T-helper 2 cell treated with Interferon-gamma antibody and Interleukin-4, amounts not matched to agents 5 μg/mL and 100 μg/mL, for 36 hours (primary cell): ENCODE measurements at places on chromosomes 4 and X.

DNA sequence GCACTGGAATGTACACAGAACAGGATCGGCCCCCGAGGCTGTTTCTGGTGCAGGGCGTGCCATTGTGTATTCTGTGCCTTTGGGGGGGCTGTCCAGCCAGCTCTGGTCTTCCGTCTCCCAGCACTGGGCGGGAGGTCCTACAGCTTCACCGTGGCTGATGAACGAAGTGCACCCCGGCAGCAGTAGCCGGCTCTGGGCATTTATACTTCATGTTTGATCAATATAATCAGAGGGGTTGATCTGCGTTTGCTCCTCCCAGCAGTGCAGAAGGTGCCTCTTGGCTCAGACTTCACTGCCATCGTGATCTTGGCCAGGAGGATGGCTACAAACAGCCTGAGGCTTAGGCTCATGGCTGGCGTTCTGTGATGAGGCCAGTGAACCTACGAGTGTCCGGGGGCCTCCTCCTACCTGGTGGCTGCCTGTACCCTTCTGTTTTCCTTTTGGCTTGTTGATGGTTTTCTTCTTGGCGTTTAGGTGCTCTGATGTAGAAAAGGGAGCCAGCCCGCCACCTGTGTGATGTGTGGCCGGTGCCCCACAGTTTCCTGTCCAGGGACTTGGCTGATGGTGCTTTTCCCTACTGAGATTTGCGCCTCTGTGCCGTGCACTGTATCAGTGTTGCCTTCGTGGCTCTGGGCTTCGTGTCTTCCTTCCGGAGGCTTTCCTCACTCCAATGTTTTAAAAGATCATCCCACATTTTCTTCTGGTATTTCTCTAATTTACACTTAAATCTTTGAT, 31.2 kb upstream of the HGFAC start:
- DNase-seq = no peak

GRCh38 chrX:70087857-70088630, 25.8 kb downstream of the OTUD6A start:
- no peak for DNase-seq

DNA sequence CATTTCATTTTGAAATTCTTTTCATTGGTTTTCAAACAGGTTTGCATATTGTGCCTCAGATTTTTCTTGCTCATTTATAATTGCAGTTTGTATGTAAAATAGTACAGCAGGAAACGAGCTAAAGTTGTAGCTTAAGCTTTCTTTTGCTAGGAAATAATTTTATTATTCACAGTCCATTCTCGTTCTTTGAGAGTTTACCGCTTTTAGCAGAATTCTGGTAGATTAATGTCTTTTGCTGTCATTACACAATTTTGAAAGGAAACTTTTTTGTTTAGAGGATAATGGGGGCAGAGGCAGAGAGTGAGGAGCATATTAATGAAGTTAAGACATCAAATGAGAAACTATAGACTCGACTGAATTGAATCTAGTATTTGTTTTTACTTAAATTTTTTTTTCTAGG, 10.5 kb downstream of the LSM6 start:
- no peak for DNase-seq

- DNase-seq = no peak
Measured at GRCh38 chr4:173735049-173735448, 205.0 kb upstream of the HAND2 start.

- no peak for DNase-seq
Measured at GRCh38 chrX:54447461-54447860, 7.3 kb downstream of the TSR2 start.

- DNase-seq = no peak
Measured at GRCh38 chrX:148322906-148323305, 177.5 kb upstream of the AFF2 start.

DNA sequence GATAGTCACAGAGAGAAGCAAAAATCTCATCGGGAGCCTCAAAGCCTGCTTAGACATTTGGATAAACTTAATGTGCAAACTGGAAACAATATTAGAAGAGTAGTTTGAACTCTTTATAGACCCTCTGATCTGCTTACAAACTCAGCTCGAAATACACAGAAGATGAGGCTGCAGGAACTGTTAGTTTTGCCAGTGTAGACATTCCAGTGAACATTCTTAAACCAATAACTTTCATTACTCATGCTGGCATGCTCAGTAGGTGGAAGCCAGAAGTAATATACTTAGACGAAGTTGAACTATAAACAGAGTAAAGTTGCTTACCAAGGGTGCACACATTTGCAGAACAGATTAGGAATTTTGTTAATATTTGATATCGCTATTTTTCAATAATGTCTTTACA, 303.5 kb downstream of the ANKRD50 start:
- no peak for DNase-seq

DNA sequence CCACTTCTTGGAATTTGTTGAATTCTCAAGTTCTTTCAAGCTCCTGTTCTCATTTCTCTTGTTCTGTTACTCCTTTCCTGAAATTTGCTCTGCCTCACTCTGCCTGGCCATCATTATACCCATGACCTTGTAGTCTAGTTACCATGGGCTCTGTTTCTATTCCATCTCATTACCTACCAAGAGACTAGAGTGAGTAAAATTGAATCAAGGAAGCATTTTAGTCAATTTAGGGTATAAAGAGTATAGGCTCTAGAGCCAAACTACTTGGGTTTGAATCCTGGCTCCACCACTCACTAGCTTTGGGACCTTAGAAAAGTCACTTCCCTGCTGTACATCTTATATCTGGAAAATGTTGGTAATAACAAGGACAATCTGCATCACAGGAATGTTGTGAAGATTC, 2.2 kb downstream of the ALAS2 start:
- DNase-seq = no peak

DNA sequence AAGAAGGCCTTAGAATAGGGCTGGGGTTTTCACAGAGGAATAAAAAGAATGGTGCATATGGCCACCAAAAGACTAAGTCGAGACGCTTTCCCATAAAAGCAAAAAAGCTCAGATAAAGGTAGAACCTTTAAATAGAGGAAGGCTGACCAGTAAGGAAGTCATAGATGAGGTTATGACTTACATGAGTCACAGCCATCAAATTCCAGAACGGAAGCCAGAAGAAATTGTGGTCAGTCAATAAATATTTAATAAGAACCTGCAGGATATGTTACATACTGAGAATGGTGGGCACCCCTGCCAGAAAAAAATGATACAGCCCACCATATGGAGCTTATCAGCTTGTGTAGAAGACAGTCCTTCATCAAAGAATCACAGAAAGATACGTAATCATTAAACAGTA, 120.1 kb downstream of the MANBA start:
- no peak for DNase-seq

GRCh38 chrX:69314436-69315348, 149.4 kb upstream of the PJA1 start:
- DNase-seq = no peak

DNA sequence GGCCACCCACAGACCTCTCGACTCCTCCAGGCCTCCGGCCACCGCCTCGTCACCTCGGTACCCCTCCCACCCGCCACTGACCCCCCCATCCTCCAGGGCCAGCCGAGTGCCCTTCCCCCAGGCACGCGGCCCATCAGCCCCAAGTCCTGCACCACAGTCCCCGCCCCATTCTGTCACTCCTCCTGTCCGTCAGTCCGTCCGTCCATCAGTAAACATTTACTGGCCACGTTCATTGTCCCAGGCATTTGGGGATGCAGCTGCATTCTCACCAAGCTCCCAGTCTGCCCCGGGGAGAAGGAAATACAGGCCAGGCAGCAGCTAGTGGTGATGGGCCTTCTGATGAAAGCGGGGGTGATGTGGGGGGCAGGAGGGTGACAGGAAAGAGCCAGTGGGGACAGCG, 35.3 kb upstream of the FGFR3 start:
- DNase-seq = no peak

- DNase-seq = no peak
Measured at GRCh38 chr4:102717448-102718092, 43.2 kb downstream of the MANBA start.

- DNase-seq = no peak
Measured at GRCh38 chr4:97013711-97014110, 1129.6 kb downstream of the STPG2 start.
